ENCODE measurements at places on chromosomes 7 and 10. TPM values are rescaled to one million over a fixed set of nuclear protein-coding genes. Genes with fewer than 3 reads are reported as not detected.

ADCYAP1R1 gene
- 0.35 TPM for total RNA-seq

ABCC2 gene
- 0.15 TPM for total RNA-seq

AKR1C1 gene
- total RNA-seq = 139 TPM

EGFR gene
- total RNA-seq = 29.3 TPM

MYO1G gene
- total RNA-seq = 0.08 TPM

Data from smooth muscle cell of the coronary artery (primary cell).